ENCODE measurements at places on chromosomes 16 and 17.

- DNase-seq, result no peak
Observed at GRCh38 chr17:45824475-45824874, 20.2 kb upstream of the SPPL2C start.

- no peak for DNase-seq
Observed at GRCh38 chr17:64496348-64496785, 487 bp downstream of the POLG2 start.

DNA sequence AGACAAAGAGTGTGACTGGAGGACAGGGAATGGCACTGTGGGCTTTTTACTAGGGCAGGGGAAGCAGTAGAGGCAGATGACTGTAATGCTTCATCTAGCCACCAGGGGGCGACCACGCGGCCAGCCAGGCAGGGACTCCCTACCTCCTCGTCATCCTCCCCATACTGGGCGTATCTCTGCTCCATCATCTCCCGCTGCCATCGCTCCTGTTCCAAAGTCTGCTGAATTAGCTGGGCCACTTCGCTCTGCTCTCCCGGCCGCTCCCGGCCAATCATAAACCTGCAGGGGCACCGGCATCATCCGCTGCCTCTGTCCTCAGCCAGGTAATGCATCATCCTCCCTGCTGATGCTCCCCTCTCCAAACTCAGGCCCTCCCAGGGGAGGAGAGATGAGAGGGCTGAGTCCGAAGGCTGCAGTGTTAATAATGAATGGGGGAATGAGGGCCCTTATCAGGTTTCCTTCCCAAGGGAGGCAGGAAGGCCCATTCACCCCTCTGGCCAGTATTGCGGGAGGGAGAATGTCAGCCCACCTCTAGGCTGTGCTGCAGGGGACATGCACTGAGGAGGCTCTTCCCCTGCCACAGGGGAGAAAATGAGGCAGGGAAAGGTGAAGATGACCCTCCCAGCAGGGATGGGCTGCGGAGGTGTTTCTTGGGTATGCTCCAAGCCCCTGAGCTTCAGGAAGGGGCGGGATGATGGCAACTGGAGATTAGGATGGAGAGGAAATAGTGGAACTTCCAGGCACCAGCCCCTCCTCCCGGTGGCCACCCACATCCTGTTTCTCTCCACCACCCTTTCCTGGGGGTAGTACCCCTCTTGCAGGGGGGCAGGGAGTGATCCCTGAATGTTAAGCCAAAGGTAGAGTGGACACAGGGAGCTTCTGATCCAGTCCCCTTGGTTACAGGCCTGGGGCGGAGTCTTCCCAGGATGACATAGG lies 10.3 kb upstream of the SAMD14 start:
- peak; percentile 68 for DNase-seq

DNA sequence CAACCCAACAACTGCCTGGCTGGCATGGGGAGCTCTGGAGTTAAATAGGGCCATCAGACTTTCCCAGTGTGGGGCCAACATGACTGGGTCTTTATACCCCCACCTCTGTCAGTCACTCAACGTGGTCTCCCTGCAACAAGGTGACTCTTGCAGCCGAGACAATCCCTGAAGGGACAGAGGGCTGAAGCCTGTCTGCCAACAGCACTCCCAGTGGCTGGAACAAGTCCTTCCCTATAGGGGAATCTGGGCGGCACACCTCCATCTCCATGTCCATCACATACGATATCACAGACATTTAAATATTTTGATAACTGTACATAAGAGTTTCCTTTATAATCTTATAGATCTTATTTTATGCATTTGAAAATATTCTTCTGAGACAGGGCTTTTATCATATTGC lies 4.8 kb upstream of the MAPT start:
- DNase-seq, result no peak

DNA sequence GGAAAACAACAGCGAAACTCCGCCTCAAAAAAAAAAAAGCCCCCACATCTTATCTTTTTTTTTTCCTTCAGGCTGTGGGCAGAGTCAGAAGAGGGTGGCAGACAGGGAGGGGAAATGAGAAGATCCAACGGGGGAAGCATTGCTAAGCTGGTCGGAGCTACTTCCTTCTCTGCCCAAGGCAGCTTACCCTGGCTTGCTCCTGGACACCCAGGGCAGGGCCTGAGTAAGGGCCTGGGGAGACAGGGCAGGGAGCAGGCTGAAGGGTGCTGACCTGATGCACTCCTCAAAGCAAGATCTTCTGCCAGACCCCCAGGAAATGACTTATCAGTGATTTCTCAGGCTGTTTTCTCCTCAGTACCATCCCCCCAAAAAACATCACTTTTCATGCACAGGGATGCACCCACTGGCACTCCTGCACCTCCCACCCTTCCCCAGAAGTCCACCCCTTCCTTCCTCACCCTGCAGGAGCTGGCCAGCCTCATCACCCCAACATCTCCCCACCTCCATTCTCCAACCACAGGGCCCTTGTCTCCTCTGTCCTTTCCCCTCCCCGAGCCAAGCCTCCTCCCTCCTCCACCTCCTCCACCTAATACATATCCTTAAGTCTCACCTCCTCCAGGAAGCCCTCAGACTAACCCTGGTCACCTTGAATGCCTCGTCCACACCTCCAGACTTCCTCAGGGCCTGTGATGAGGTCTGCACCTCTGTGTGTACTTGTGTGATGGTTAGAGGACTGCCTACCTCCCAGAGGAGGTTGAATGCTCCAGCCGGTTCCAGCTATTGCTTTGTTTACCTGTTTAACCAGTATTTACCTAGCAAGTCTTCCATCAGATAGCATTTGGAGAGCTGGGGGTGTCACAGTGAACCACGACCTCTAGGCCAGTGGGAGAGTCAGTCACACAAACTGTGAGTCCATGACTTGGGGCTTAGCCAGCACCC lies 1.2 kb upstream of the HBA1 start:
- peak; percentile 43 for DNase-seq

- no peak for DNase-seq
Observed at GRCh38 chr16:12965274-12965804, 63.9 kb downstream of the SHISA9 start.

DNA sequence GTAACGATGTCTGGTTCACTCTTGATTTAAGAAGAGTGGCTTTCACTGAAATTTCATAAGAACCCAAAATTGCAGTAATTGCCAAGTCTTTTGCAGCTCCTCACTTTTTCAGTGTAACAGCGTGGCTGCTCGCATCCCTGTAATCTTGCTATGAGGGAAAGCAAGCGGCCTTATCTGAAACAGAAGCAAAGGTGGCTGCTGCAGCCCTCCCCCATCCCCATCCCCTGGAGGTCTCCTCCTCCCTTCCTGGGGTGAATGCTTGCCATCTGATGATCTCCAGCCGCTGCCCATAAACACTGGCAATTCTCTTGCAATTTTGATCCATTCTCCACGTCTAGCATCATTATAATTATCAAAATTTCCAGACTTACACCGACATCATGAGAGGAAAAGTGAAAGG lies 182.5 kb upstream of the ASIC2 start:
- no peak for DNase-seq

DNA sequence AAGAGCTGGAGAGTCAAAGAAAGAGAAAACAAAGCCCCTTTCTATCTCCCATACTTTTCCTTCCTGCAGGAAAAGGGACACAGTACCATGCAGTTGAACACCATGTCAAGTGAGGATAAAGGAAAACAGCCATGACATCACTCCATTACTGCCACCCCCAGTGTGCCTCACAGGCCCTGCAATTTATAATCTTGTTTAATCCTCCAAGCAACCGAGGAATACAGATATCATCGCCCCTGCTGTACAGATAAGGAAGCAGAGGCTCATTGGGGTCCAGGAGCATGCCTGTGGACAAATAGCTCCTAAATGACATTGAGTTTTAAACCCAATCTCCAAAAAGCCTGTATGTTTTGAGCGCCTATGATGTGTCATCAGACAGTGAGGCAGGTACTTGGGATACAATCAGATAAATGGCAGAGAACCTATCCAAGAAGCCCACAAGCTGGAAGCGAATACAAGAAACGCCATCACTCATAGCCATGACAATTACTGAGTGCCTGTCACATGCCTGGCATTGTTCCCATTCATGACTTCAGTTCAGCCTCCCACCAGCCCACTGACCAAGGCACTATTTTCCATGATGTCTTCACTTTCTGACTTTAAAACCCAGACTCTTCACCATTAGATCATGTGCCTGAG lies 45.5 kb downstream of the CPPED1 start:
- DNase-seq, result peak; percentile 17

DNA sequence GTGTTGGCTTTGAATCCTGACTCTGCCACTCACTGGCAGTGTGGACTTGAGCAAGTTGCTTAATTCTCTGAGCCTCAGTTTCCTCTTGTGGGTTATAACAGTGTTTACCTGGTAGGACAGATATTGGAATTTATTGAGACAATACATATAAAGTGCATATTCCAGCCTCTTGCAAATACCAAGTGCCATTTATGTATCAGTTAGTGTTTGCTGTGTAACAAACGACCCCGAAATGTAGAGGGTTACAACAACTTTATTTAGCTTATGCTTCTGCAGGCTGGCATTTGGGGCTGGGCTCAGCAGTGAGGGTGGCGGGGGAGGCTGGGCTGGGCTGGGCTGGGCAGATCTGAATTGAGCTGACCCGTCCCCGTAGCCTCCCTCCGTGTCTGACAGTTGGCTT lies 42.4 kb upstream of the IL21R start:
- no peak for DNase-seq

DNA sequence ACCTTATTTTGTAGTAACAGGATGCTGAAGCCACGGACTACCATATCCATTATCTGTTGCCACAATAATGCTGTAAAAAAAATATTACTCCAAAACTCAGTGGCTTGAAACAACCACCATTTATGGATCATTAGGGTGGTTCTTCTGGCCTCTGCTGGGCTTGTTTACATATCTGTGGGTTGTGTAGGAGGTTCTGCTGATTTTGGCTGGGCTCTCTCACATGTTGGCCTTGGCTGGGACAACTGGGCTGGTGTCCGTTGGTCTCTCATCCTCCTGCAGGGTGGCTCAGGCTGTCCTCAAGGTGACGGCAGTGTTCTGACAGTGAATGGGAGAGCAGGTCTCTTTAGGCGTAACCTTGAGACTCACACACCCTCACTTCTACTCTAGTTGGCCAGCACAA lies 76.0 kb downstream of the GPR139 start:
- DNase-seq, result no peak

DNA sequence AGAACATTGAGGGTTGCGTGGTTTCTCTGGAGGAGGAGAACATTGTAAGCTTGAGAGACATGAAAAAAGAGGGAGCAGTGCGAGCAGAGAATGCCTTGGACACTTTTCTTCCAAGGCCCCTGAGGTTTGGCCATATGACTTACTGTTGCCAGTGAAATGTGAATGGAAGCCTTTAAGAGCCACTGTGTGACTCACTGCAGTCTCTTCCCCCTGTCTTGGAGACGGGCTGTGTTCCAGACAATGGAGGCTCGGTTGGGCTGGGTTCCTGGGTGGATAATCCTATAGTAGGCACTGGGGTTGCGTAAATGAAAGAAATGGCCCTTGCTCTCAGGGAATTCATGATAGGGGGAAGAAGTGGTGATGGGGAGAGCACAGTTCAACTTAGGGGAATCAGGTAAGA lies 75.5 kb downstream of the SHISA9 start:
- DNase-seq, result no peak

DNA sequence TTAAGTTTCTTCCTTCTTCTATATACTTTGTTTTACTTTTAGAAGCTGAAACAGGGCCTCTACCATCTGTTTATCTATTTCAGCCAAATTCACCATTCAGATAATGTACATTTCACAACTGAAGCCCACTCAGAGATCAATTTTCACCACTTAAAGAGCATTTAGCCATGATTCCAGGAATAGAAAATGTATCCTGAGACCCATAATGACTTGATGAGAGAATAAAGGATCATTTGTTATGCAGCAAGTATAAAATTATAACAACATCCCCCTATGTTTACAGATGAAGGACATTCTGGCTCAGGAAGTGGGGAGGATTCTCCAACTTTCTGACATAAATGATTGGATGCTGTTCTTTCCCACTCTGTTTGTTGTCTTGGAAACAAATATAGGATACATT lies 962.1 kb upstream of the EEF2KMT start:
- DNase-seq, result no peak

- DNase-seq, result no peak
Observed at GRCh38 chr16:15644267-15644961, 1.5 kb upstream of the MARF1 start.

DNA sequence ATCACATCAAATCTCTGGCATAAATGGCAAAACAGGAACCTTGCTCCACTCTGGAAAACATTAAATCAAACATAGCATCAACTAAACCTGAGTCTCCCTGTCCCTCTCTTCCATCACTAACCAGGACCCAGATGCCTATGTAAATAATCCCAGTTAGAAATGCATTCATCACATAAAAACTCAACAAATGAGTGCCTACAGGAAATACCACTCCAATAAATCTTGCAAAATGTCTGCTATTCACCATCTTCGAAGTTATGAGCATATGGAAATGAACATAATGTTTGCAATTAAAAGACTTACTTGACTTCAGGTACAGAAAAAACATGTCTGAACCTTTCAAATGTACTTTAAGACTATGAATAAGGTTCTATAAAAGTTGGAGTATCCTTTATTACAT lies 425.0 kb downstream of the CDH11 start:
- no peak for DNase-seq

DNA sequence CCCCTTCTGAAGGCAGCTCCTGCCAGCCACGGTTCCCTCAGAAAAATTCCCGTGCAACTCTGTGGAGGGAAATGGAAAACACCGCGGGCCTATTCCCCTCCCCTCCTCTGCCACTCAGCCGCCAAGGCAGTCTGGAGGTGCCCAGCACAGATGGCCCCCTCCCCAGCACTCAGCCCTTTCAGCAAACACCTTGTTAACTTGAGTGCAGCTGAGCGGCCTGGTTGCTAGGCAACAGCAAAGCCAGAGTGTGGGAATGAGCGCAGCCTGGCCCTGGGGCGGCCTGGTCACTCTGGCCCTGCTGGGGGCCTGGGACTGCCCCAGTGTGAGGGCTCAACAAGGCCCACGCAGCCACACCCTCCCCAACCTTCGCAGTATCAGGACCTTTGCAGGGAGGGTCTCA lies 32.8 kb downstream of the CACNA1G start:
- DNase-seq, result no peak

- DNase-seq, result no peak
Observed at GRCh38 chr16:51635181-51635580, 484.1 kb upstream of the SALL1 start.

- no peak for DNase-seq
Observed at GRCh38 chr16:13101828-13102227, 200.4 kb downstream of the SHISA9 start.

- no peak for DNase-seq
Observed at GRCh38 chr16:28181515-28181914, 30.2 kb downstream of the XPO6 start.

Data from hematopoietic multipotent progenitor cell (in vitro differentiated cells).